Common myeloid progenitor, CD34-positive (primary cell): ENCODE measurements at places on chromosomes 2 and 18.

- DNase-seq, result no peak
Measured at GRCh38 chr2:137879121-137879520, 85.2 kb upstream of the HNMT start.

GRCh38 chr2:111219285-111219684 is 98.6 kb downstream of the BCL2L11 start:
- DNase-seq, result no peak

DNA sequence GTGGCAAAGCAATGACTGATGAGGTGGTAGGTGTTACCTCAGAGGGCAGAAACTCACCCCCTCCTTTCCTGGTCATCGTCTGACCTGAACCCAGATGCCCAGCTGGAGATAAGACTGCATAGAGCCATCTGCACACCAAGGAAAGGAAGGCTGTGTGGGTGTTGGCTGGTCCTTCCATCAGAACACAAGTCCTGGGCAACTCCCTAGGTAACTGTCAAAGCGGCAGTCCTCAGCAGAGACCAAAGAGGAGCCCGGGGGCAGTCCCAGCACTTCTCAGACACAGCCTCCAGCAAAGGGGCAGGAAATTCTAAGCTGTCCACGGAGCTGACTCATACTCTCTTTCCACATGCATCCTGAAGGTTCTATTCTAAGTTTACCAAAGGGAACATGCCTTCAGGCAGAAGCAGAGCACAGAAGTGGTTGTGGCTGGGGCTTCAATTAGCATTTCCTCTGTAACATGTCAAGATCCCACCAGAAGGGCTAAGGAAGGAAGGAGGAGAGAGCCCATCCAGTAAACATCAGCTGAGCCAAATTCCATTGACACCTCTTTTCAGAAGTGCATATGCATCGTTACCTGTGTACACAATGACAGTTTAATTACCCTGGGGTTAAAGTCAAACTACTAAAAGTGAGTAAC is 54.7 kb downstream of the SPRED2 start:
- peak; percentile 87 for DNase-seq

DNA sequence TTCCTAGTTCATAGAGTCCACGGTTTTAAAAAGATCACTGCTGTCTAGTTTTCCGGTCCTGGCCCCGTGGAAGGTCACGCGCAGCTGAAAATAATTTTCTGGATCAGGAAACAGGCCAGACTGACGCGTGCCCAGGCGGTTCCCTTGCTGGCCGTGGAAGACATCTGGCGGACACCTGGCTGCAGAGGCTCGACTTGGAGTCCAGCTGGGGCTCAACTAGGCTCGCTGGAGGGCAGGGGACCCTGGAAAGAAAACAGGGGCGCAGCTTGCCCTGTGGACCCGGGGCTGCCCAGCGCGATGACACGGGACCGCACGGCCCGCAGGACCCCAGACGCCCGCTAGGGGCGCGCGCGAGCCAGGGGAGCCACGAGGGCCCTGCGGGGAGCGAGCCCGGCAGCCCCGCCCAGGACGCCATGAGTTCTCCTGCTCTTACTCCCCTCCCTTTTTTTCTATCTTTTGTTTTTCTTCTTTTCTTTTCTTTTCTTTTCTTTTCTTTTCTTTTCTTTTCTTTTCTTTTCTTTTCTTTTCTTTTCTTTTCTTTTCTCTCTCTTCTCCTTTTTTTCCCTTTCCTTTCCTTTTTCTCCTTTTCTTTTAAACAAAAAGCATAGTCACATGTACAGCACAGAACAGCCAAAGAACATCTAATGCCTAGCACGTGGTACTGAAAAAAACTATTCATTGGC is 43.2 kb upstream of the UBE2F start:
- peak; percentile 61 for DNase-seq

- no peak for DNase-seq
Measured at GRCh38 chr2:202278036-202278760, 12.6 kb downstream of the NOP58 start.

DNA sequence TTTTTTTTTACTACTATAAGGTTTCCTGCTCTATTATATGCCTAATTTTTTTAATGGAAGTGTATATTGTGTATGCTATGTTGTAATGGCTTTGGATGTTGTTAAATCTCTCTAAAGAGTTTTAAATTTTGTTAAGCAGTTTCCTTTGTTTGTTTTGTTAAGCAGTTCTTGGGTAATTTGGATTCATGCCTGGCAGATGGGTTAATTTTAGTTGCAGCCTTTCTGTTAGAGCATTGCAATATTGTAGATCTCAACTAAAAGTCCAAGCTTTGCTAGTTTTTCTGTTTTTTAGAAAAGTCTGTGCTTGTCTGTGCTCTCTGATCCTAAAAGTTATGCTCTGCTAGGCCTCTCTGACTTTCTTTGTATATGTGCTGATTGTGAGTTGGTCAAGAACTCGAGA is 1229.0 kb upstream of the NRXN1 start:
- DNase-seq, result no peak

- no peak for DNase-seq
Measured at GRCh38 chr2:85669549-85669948, 1.6 kb upstream of the SFTPB start.

DNA sequence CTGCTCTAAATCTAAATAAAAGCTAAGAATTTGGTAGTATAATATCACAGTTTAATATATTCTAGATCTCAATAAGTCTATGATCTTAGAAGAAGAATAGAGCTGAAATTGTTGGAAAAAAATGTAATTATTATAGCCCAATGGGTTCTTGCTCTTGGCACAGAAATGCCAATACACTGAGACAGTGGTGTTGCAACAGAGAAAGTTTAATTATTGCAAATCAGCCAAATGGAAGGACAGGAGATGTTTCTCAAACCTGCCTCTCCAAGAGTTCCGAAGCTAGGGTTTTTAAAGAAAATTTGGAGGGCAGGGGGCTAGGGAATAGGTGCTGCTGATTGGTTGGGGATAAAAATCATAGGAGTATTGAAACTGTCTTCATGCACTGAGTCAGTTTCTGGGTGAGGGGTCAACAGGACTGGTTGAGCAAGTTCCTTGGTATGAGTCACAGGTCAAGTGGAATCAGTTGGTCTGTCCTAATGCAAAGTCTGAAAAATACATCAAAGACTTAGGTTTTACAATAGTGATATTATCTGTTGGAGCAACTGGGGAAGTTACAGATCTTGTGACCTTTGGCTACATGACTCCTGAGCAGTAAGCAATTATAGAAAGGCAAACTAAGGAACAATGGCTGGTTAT is 228.6 kb downstream of the CD226 start:
- no peak for DNase-seq

GRCh38 chr2:157052685-157053224 is 204.8 kb upstream of the GALNT5 start:
- DNase-seq, result no peak

DNA sequence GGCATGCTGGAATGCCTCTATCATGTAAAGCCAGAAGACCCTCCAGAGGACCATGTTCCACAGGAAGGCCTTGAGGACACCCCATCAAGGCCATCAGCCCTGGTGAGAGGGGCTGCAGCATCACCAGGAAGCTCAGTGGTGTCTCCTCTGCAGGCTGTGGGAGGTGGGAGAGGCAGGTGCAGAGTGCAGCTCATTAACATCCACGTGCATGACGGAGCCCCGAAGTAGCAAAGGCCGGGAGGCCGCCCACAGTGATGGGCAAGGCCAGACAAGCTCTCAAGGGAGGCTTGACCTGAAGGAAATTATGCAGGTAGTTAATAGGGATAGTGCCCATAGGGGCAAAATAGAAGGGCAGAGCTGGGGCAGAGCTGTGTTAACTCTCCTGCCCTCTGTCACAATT is 30.3 kb upstream of the SMCHD1 start:
- no peak for DNase-seq

GRCh38 chr18:64982414-64983055 is 768.3 kb upstream of the CDH7 start:
- DNase-seq, result no peak

DNA sequence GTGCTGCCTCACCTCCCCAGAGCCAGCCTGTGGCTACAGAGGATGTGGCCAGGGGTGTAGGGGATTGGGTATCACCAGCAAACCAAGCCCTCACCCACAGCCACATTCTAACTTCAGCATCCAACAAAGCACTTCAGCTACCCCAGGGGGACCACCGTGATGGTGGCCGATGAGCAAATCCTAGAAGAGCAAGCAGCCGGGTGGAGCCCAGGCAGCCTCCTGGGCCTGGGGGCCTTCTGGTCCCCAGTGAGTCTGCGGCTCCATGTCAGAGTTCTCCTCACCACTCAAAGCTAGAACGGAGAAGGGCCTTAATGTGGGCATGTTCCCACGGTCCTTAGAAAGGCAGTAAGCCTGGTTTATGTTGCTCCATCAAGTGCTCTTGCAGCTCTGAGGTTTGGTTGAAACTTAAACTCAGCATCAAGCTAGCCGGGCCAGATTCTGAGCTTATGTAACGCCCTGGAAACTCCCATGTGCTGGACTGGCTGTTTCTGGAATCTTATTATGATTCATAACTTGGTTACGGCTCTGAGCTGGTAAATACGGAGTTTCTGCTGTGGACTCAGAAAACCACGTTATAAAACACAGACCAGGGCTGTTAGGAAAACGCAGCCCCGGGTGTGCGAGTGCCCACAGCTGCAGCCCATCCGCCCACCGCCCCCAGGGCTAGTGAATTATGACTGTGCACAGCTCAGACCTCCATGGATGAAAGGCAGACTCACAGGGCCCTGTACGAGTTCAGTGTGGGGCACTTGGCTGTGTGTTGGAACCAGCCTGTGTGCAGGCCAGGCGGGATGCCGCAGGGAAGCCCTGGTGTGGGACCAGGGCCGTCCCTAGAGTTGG is 99.8 kb downstream of the SEPTIN10 start:
- DNase-seq, result no peak

DNA sequence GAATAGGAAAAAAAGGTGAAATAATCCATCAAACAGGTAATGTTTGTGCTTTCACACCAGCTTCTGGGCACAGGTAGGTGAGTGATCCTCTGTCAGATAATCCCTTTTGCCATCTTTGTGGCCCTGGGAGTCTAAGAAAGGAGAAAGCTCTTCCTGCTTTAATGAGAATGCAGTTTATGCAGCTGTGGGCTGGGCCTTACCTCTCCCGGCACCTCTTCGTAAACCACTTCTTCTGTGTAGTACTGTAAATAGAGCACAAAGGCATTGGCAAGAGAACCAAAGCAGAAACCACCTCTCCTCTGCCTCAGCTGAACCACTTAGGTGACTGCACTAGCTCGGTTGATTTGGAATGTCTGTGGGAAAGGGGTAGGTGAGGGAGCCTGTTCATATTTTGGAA is 4.9 kb downstream of the NEB start:
- DNase-seq, result no peak

DNA sequence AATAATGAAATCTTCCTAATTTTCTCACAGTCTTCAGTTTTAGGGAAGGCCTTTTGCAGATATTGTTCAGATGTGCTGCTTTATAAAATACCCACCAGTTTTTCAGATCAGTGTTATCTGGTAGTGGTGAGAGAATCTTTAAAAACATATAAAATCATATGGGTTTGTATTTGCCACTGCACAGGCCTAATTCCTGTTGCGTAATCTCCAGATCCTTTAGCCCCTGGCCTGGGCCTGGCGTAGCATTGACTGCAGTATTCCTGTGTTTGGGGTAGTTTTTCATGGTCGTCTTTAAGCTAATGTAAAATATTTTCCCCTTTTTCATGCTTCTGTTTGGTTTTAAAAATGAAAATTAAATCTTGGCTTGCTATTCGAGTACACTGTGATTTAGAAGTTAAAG is 43.2 kb downstream of the TSHZ1 start:
- DNase-seq, result no peak

GRCh38 chr18:38663270-38663669 is 1097.7 kb upstream of the CELF4 start:
- no peak for DNase-seq

GRCh38 chr2:188619146-188619545 is 327.5 kb downstream of the GULP1 start:
- no peak for DNase-seq

DNA sequence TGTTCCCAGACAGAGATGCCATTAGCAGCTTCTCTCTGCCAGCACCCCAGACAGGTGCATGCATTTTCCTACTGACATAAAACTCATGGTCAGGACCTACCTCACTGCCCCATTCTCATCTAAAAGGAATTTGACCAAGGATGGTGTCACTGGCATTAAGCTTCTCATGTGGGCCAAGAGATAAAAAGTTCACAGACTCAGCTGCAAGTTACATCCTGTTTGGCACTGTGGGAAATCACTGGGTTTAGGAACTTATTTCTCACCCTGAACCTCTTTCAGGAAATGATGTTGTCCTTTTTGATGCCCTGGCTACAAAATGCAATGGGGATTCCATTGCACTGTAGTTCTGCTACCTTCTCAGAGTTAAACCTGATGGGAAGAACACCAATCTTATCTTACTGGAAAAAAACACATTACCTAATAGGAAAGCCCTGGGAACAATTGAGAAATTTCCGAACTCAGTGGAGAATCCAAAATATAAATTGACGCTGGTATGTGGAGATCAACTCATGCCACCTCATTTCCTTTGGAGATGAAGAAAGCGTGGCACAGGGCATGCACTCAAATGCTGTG is 252.1 kb upstream of the COPS8 start:
- no peak for DNase-seq

- DNase-seq, result no peak
Measured at GRCh38 chr2:17959833-17960232, 81.4 kb downstream of the KCNS3 start.

- no peak for DNase-seq
Measured at GRCh38 chr18:67478249-67478648, 38.3 kb downstream of the DSEL start.

DNA sequence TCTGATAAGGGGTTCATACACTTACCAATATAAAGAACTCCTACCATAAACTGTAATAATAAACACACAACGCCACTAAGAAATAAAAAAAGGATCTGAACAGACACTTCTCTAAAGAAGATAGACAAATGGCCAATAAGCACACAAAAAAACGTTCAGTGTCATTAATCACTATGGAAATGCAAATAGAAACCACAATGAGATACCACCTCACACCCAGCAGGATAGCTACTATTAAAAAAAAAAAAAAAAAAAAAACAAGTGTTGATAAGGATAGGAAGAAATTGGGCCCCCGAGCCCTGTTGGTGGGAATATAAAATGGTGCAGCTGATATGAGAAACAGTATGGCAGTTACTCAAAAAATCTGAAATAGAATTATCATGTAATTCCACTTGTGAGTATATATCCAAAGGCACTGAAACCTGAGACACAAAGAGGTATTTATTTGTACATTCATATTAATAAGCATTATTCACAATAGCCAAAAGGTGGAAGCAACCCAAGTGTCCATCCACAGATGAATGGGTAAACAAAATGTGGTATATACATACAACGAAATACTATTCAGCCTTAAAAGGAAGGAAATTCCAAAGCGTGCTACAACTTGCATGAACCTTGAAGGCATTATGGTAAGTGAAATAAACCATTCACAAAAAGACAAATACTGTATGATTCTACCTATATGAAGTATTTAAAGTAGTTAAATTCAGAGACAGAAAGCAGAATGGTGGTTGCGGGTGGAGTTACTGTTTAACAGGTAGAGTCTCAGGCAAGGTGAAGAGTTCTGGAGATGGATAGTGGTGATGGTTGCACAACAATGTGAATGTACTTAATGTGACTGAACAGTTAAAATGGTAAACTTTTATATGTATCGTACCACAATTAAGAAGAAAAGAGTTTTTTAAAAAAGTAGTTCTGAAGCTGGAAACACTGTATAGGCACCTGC is 17.9 kb downstream of the REV1 start:
- peak; percentile 54 for DNase-seq
